ENCODE measurements at places on chromosomes 13 and 19. TPM values are rescaled to one million over a fixed set of nuclear protein-coding genes. Genes with fewer than 3 reads are reported as not detected.

PSG7 gene
- not detected for total RNA-seq

CCDC70 gene
- not detected for total RNA-seq

MTUS2 gene
- total RNA-seq, result 0.11 TPM

KASH5 gene
- 0.37 TPM for total RNA-seq

DNA sequence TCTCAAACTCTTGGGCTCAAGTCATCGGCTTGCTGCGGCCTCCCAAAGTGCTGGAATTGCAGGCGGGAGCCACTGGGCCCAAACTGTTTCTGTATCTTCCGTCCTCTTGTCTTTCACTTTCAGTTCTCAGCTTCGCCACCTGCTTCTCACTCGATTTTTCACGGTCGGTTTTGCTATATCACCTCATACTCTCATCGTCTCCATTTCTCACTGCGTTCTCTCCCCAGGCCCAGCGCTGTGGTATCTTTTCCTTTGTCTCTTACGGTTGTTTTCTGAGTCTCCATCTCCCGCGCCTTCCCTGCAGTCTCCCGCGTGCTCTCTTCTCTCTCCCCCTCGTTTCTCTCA is 14.9 kb downstream of the SSC5D start:
- H3K4me3 ChIP-seq, result no peak overlapping the region
- no peak overlapping the region for H3K27ac ChIP-seq
- H3K27me3 ChIP-seq, result no peaks in the 10 kb centered on the region
- H3K36me3 ChIP-seq, result no peaks in the 10 kb centered on the region
- H3K4me1 ChIP-seq, result no peaks in the 10 kb centered on the region

DNA sequence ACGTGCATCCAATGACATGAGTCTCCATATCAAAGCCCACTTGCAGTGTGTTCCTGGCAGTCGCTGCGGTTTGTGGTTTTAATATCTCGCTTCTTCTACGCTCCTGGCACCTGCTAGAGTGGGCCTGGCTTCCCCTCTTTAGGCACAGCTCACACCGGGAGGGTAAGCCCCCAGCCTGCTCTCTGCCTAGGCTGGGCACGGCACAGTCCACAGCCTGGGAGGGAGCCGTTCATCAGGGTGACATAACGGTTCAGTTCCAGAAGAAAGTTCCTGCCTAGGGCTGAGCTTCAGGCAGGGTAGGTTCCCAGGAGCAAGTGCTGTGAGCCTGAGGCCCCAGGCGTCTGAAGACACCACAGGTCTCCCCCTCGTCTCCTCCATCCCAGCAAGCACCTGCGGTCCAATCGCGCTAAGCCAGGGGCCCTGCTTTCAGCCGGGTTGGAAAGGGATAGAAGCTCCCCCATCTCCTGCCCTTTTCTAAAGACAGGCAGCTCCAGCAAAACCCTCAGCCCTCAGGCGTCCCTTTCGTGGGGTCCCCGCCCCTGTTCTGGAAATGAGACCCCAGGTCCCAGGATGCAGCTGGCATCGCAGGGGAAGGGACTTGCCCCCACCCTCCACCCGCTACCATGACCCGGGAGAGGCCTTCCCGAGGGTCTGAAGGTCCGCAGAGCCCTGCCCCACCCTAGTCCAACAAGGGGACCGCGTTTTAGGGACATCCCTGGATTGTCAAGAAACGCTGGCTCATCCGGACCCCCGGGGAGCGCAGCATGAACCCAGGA is 121.6 kb upstream of the ZNF507 start:
- DNase-seq, result no peak
- H3K27ac ChIP-seq, result no peak overlapping the region
- H3K4me3 ChIP-seq, result no peak overlapping the region
- H3K4me1 ChIP-seq, result peaks cover 10% of the 10 kb centered on the region
- H3K36me3 ChIP-seq, result no peaks in the 10 kb centered on the region
- H3K27me3 ChIP-seq, result no peaks in the 10 kb centered on the region

GRCh38 chr13:73337532-73337931 is 278.7 kb downstream of the KLF5 start:
- no peaks in the 10 kb centered on the region for H3K27me3 ChIP-seq
- no peaks in the 10 kb centered on the region for H3K36me3 ChIP-seq
- H3K4me3 ChIP-seq, result no peak overlapping the region
- peaks cover 27% of the 10 kb centered on the region for H3K4me1 ChIP-seq
- H3K27ac ChIP-seq, result no peak overlapping the region
- no peak for DNase-seq

- DNase-seq, result no peak
- no peak overlapping the region for H3K27ac ChIP-seq
- no peaks in the 10 kb centered on the region for H3K36me3 ChIP-seq
- no peaks in the 10 kb centered on the region for H3K27me3 ChIP-seq
Observed at GRCh38 chr13:41577436-41577835, 120.1 kb downstream of the RGCC start.

GRCh38 chr13:65057986-65058385 is 2172.2 kb downstream of the PCDH9 start:
- H3K27me3 ChIP-seq, result no peaks in the 10 kb centered on the region
- no peak overlapping the region for H3K27ac ChIP-seq
- H3K4me3 ChIP-seq, result no peak overlapping the region
- no peaks in the 10 kb centered on the region for H3K36me3 ChIP-seq
- no peaks in the 10 kb centered on the region for H3K4me1 ChIP-seq
- DNase-seq, result no peak

GRCh38 chr13:35988648-35989081 is 142.5 kb downstream of the DCLK1 start:
- DNase-seq, result peak; percentile 77
- no peak overlapping the region for H3K27ac ChIP-seq
- no peaks in the 10 kb centered on the region for H3K27me3 ChIP-seq

DNA sequence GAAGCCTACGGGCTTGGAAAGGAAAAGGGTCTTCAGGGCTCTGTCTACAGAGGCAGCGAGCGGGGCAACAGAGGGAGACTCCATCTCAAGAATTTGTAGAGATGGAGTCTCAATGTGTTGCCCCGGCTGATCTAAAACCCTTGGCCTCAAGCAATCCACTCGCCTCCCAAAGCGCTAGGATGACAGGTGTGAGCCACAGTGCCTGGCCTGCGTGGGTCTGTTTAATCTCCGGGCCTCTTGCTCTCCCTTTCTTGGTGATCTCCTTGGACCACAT is 8.1 kb downstream of the RPS9 start:
- peaks cover 50% of the 10 kb centered on the region for H3K36me3 ChIP-seq
- peaks cover 34% of the 10 kb centered on the region for H3K4me1 ChIP-seq
- no peaks in the 10 kb centered on the region for H3K27me3 ChIP-seq

GRCh38 chr13:39410096-39410901 is 192.7 kb downstream of the LHFPL6 start:
- H3K27me3 ChIP-seq, result no peaks in the 10 kb centered on the region
- H3K4me3 ChIP-seq, result peak overlapping the region; percentile 1
- no peaks in the 10 kb centered on the region for H3K36me3 ChIP-seq
- H3K27ac ChIP-seq, result peak overlapping the region; percentile 87
- peaks cover 97% of the 10 kb centered on the region for H3K4me1 ChIP-seq

GRCh38 chr13:41025518-41025917 is 6.4 kb upstream of the ELF1 start:
- no peak overlapping the region for H3K4me3 ChIP-seq
- H3K4me1 ChIP-seq, result no peaks in the 10 kb centered on the region
- no peaks in the 10 kb centered on the region for H3K27me3 ChIP-seq
- DNase-seq, result no peak
- H3K36me3 ChIP-seq, result no peaks in the 10 kb centered on the region

DNA sequence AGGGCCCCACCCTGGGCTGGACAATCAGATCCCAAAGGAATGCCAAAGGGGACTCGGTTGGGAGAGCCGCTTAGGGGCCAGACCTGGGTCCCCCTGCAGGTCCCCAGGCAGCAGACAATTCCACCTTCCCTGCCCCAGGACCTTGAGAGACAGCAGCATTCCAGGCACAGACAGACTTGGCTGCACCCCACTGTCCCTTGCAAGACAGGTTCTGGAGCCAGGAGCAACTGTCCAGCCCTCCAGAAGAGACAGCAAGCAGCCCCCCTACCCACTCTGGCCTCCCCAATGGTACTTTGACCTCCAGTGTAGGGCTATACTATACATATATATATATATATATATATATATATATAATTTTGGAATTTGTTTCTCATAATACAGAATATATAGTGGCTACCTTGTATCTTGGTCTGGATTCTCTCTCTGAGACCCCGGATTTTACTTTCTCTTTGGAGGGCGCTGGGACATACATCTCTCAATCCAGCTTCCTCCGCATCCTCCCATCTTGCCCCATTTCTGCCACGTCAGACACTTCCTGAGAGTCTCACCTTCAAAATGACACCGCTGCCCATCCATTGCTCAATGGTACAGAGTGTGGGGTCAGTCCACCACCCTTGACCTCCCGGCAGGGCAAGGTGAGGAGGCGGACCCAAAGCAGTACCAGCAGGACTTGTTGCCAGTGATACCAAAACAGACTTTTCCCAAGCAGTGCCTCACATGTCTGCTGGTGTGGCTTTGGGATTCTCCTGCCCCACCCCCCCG is 12.7 kb downstream of the SMIM24 start:
- H3K36me3 ChIP-seq, result peaks cover 2% of the 10 kb centered on the region
- no peak overlapping the region for H3K4me3 ChIP-seq
- no peak overlapping the region for H3K27ac ChIP-seq
- peaks cover 3% of the 10 kb centered on the region for H3K27me3 ChIP-seq
- H3K4me1 ChIP-seq, result no peaks in the 10 kb centered on the region

DNA sequence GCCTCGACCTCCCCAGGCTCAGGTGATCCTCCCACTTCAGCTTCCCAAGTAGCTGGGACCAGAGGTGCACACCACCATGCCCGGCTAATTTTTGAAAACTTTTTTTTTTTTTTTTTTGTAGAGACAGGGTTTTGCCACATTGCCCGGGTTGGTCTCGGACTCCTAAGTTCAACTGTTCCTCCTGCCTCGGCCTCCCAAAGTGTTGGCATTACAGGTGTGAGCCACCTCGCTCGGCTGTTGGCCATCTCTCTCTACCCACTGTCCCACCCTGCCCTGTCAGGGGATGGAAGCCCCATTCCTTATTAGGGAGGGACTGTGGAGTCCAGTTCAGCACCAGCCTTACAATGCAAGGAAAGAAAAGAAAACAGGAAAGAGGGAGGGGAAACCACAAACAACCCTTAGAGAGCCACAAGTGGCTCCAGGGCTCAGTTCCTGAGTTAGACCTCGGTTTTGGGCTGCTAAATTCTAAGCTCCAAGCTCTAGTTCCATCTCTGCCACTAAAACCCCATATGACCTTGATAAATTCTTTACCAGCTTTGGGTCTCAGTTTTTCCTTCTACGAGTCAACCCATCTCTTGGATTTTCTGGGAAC is 31.7 kb downstream of the ACTL9 start:
- H3K36me3 ChIP-seq, result no peaks in the 10 kb centered on the region
- no peaks in the 10 kb centered on the region for H3K27me3 ChIP-seq
- H3K4me1 ChIP-seq, result peaks cover 8% of the 10 kb centered on the region
- no peak overlapping the region for H3K4me3 ChIP-seq

DNA sequence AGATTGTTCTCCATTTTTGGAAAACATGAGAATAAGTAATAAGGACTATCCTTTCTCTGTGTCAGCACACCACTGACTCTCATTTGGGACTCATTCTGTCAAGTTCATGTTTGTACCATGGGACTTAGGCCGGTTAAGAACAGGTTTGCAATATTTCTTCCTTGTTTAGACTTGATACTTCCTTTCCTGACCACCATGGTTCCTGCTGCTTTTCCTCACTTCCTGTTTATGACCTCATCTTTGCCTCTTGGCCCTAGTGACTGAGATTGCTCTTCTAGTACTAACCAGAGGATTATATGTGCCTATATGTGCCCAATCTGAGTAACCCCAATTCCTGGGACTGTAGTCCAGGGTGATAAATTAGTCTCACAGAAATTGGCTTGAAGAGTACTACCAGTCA is 32.5 kb upstream of the NDFIP2 start:
- peaks cover 12% of the 10 kb centered on the region for H3K27me3 ChIP-seq
- peaks cover 23% of the 10 kb centered on the region for H3K4me1 ChIP-seq
- no peak overlapping the region for H3K4me3 ChIP-seq
- H3K27ac ChIP-seq, result no peak overlapping the region
- DNase-seq, result peak; percentile 41
- H3K36me3 ChIP-seq, result no peaks in the 10 kb centered on the region

DNA sequence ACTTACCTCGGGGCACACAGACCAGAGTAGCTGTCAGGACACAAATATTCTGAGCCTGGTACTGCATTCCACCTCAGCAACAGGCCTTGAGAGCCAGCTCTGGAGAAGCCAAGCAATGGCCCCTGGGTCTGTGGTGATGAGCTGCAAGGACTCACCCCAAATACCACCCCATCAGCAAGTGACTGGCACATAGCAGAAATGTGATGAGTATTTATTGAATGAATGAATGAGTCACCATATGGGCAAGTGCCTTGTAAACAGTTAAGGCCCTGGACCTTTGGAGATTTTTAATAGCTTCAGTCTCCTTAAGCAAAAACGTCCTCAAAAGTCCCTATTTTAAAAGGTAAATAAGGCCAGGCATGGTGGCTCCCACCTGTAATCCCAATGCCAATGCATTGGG is 18.2 kb downstream of the GSX1 start:
- no peaks in the 10 kb centered on the region for H3K36me3 ChIP-seq
- DNase-seq, result no peak
- H3K4me3 ChIP-seq, result no peak overlapping the region
- no peak overlapping the region for H3K27ac ChIP-seq
- peaks cover 71% of the 10 kb centered on the region for H3K27me3 ChIP-seq

GRCh38 chr19:10965398-10965797 is 4.6 kb downstream of the SMARCA4 start:
- peaks cover 3% of the 10 kb centered on the region for H3K4me1 ChIP-seq
- DNase-seq, result no peak
- no peaks in the 10 kb centered on the region for H3K27me3 ChIP-seq
- H3K4me3 ChIP-seq, result no peak overlapping the region
- peaks cover 6% of the 10 kb centered on the region for H3K36me3 ChIP-seq

Measured in A673 (cell line).